ENCODE measurements at places on chromosomes 1 and 21.

DNA sequence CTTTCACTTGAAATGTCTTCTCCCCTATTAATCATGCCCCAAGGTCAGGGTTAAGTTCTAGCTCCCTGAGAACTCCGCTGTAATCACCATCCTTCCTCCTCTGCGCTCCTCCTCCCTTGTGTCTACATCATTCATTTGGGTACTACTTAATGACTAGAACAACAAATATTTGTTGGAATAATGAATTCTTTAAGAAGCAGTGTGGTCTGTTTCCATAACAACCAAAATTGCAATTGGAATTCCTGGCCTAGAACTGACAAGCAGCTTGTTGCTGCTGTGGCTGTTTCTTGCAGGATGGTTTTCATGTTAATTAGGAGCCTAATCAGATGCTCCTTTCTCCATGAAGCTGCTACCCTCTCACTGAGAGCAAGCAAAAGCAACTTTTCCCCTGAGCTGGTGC, 192.5 kb downstream of the ZZZ3 start:
- DNase-seq: no peak

GRCh38 chr1:173175514-173176145, 31.5 kb downstream of the TNFSF4 start:
- DNase-seq: peak; percentile 36

GRCh38 chr1:181184621-181185020, 96.1 kb downstream of the IER5 start:
- no peak for DNase-seq

DNA sequence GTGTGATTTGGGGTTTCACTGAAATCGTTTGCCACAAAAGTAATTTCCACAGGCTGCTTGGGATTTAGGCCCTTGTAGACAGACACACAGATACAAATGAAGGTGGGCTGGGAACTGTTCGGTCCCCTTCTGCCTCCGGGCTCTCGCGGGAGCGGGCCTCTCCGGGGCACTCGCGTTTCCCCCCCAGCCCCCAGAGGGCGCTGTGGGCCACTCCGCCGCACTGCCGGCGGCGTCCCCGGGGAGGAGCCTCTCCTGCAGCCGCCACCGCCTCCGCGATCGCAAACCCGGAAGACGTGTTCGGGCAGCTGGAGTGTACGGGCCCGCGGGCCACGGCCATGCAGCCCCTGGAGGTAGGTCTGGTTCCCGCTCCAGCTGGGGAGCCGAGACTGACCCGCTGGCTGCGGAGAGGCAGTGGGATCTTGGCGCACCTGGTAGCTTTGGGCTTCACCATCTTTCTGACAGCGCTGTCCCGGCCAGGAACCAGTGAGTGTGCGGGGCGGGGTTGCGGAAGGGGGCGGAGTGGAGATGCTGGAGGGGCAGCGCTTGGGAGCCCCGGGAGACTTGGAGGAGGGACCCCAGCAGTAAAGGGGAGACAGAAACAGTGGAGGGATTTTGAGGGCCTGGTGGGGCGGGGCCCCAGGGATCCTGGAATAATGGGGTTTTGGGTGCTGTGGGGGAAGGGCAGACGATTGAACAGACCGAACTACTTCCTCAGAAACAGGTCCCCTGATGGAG, at the start of gene CYB561D1:
Gene CYB561D1, plus strand, starts transcription at position 290 of the 735 bp plus-strand sequence. Its CDS starts 46 bp downstream, at position 336.
- DNase-seq: peak; percentile 78

DNA sequence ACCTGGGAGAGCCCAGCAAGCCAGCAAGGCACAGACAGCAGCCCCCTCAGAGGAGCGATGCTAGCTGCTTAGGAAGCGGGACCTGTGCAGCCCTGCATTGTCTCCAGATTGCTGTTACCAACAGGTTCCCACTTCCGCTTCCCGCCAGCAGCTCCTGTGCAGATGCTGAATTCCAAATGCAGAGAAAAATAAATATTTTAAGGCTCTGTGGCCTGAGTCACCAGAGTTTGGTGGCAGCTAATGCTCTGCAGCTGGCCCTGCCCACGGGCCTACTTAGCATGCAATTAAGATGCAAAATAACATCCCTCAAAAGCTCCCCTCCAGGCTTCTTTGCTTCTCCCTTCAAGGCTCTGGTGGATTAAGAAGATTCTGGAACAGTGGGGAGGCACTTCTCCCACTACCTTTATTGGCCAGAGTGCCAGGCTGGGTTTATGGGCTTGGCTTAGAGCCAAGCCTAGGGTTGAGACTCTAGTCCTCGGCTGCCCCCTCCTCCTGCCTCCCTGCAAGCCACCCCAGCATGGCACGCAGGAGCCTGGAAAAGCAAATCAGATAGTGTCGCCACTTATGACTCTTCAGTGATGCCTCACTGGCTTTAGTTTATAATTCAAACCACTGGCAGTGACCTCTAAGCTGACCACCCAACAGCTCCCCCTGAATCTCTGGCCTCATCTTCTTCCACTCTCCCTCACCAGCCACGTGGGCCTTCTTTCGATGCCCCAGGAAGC, 207.1 kb upstream of the ZC3H12A start:
- DNase-seq: no peak

Measured in HCEC 1CT (cell line).